ENCODE measurements at places on chromosomes 11 and 22. TPM values are rescaled to one million over a fixed set of nuclear protein-coding genes. Genes with fewer than 3 reads are reported as not detected.

DNA sequence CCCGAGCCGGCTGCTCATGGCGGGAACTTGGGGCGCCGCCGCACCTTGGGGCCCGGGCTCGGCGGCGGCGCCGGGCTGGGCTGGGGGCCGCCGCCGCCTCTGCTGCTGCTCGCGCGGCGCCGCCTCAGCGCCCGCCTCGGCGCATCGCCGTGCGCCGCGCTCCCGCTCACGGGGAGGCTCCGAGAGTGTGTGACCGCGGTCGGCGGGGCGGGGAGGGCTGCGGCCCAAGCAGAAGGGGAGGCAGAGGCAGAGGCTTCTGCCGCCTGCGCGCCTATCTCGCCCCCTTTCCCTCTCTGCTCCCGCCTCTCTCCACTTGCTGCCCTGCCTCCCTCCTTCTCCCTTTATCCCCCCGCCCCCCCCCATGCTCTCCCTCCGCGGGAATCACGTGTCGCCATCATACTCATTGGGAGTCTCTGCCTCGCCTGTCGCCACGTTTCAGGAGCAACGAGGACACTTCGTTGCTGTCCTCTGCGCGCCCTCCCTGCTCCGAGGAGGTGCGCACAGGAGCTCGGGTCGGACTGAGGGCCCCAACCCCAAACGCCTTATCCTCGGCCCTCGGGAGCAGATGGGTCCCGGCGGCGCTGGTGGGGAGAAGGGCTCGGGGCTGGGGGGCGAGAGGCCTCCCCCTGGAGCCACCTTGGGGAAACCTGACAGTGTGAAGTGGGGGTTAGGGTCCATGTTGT, at the start of gene GUCY1A2:
GUCY1A2 (minus strand) TSS at position 258 of the 683 bp plus-strand sequence. CDS start 421 bp downstream, outside the sequence.
- DNase-seq, result no peak

DNA sequence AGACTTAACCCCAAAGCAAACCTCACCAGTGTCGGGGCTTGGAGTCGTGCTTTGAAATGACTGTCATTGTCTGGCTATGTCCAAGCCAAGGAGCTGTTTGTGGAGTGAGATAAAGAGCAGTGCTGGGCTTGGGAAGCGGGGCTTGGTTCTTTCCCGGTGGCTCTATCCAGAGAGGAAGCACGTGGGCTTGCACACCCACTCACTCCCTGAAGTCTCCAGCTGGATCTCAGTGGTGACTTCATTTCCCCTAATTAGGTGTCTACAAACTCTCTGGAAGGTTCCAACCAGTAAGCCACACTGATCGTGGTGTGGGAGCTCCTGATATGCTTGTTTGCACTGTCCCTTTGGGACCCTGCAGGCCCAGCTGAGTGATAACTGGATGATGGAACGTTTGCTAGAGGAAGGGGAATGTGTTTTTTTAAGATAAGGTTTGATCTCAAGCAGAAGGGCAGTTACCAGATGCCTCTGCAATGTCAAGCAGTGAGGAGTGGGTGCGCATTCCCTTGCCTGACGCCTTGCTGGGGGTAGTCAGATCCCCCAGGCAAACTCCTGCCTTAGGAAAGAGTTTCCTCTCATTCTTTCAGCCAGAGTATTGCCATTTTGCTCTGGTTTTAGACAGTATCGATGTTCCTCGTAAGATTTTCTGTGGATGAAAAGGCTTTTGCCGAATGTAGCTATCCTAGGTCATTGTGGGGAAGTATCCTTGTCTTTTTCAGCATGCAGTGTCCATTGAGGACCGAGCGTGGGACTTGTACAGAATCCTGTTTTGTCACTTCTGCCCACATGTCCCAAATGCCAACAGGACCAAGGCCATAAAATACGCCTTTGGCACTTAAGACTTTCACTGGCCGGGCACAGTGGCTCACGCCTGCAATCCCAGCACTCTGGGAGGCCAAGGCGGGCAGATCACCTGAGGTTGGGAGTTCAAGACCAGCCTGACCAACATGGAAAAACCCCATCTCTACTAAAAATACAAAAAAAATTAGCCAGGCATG, 90.9 kb downstream of the MICAL2 start:
- no peak for DNase-seq

DNA sequence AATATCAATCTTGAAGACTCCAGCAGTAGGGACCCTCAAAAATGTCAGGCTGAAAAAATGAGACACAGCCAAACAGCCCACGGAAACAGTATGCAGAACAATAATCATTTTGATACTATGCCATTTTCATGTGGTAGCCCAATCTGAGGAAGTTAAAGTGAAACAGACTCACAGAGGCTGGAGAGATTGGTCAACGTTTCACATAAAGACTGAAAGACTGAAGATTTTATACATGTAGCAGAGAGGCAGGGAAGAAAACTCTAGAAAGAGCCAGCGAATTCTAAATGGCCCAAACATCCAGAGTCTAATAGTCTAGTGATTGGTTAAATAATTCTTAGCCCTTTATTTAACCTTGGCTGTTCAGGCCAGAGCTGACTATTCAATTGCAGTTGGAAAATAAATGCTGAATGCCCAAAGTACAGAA, 49.4 kb downstream of the MAML2 start:
- no peak for DNase-seq

- no peak for DNase-seq
Measured at GRCh38 chr11:4647766-4648165, 4.0 kb downstream of the OR51E1 start.

GRCh38 chr11:790721-791564, 1.1 kb upstream of the CEND1 start:
- no peak for DNase-seq

- no peak for DNase-seq
Measured at GRCh38 chr22:30158744-30159500, 78.7 kb downstream of the HORMAD2 start.

DNA sequence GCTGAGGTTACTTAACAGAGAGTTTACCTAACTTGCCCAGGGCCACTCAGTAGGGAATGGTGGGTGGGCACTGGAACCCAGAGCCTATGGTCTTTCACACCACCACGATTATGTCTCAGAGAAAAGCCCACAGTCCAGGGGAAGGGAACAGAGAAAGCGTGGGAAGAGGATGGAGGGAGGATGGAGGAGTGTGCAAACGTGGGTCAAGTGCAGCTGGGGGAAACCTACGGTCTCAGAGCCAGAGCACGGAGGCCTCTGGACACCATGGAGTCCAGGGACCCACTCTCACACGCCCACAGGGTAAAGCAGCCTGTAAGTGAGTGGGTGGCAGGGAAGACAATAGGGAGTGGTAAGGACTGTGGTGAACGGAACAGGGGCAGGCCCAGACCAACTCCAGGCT, 47.3 kb upstream of the SLC35C1 start:
- DNase-seq, result no peak

DNA sequence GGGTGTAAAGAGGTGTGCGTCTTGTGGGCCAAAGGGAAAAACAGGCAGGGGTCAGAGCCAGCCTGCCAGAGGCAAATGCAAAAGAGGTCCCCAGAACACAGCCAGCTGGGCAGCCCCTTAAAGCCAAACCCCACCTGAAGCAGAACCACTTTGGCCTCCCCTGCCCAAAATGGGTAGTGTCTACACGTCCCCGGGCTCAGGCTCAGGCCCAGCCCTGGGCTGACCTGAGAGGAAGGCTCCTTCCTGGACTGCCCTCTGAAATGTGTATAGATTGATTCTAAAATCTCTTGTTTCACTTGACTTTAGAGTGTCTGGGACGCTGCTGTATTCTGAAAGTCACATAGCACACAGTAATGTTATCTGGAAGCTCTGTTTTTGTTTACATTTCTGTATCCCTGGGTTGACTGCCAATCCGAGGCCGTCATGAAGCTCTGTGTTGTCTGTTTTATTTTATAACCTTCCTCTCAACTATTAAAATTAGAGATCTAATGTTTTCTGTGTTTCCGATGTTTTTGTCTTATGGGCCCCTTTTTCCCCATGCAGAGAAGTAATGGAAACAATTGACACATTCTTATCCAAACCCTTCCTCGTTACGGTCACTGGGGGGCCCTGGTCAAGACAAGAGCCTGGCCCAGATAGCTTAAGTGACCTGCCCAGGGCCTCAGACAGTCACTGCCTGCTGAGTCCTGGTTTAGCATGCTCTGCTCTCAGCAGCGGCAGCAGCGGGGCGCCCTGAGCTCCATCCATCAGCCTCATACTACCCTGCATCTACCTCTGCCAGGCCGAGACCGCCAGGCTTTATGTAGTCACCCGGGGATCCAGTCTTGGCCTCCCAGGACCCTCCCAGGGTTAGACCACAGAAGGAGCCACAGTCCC, 10.1 kb downstream of the OVOL1 start:
- no peak for DNase-seq

DNA sequence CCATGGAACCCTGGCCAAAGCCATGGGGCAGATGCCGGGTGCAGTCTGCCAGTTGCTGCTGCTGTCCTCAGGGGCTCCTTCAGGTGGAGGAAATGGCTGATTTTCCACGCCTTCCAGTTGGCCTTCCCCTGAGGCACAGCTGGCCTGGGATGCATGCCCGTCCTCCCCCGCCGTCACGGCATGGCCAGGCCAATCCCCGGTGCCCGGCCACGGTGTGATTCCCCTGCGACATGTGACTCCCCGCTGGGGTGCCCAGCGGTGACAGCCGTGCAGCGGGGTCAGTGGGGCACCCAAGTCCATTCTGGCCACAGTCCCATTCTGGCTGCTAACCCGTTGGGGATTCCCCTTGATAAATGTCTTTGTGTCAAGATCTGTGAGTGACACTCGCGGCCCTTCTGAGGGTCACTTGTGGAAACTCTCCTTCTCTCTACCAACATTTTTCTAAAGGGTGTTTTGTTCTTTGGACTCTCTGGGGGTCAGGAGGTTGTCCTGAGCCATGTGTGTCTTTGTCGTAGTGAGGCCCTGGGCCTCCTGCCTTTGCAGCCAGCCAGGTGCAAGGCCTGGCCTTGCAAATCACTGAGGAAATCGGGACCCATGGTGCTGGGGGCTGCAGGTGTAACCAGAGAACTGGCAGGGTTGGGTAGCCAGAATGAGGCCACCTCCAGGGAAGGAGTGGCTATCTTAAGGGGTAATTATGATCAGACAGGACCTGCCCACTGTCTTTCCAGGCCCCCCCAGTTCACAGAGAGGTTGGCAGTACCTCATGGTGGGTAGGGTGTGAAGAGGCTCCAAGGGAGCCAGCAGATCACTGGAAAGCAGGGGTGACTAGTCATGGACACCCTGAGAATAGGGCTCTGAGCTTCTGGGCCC, 37.1 kb downstream of the KCNQ1OT1 start:
- no peak for DNase-seq

- DNase-seq, result no peak
Measured at GRCh38 chr11:44403587-44404273, 93.8 kb upstream of the ALX4 start.

DNA sequence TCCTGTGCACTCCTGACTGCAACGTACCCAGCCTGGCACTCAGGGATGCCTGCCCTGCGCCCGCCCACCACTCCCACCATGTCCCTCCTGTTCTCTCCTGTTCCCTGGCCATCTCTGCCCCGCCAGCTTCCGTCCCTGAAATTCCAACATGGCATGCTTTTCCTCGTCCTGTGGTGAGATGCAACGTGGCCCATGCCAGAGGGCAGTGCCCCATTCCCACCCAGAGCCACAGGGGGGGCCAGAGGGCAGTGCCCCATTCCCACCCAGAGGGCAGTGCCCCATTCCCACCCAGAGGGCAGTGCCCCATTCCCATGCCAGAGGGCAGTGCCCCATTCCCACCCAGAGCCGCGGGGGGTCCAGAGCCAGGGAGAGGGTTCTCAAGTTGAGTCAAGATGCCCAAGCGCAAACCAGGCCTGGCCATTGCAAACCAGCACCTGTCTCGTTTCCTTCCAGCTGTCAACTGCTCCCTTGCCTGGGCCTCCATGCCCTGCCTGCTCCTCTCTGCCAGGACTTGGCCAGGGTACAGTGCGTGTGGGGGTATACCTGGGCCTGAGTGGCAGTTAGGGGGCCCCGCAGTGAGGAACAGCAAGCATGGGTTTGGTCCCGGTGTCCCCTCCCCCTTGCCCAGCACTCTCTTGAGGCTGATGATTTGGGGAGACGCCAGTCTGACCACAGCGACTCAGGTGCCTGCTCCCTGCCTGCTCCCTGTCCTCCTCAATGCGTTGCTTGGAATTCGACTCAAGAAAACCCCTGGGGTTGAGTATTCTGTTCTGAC, 14.6 kb downstream of the B3GAT1 start:
- no peak for DNase-seq

DNA sequence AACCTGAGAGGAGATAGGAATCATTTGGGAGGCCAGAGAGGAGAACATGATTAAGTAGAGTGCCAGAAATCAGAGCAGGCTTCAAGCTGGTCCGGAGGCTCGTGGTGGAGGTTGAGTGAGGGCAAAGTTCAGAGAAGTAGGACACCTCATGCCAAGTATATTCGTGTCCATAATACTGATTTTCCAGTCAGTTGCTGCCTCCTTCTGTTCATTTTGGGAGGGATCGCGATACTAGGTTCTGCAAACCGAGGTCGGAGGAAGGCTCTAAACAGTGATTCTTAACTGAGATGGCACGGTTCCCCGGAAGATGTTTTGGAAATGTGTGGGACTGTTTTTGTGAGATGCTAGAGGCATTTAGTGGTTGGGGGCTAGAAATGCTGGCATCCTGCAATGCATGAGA, 13.6 kb upstream of the CD3E start:
- peak; percentile 5 for DNase-seq

DNA sequence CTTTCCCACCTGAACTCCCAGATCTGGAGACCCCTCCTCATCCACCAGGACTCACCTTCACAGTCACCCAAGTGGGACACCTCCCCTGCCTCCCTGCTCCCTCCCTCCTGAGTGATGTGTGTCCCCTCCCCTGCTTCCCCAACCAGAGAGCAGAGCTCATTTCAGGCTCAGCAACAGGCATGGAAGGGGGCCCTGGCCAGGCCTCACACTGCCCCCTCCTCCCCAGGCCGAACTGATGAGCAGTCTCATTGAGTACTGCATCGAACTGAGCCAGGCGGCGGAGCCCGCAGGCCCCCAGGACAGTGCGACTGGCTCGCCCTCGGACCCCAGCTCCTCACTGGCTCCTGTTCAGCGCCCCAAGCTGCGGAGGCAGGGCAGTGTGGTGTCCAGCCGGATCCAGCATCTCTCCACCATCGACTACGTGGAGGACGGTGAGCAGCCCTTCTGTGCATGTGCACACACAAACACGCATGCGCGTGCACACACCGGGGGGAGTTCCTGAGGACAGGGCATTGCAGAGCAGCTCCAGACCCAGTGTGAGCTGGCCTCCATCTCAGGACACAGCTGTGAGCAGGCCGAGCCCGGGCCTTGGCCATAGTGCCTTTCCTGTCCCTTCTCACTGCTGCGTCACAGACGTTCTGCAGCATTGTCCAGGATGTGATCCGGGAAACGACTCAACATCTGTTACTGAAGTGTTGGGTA, 17.8 kb upstream of the NEAT1 start:
- no peak for DNase-seq

- no peak for DNase-seq
Measured at GRCh38 chr11:73578592-73579185, 19.2 kb downstream of the FAM168A start.

The PVALB gene
- not detected for polyA plus RNA-seq

The CAPRIN1 gene
- polyA plus RNA-seq, result 43.6 TPM

The OR4A16 gene
- not detected for polyA plus RNA-seq

The CDC42EP1 gene
- 0.29 TPM for polyA plus RNA-seq

The SHISAL1 gene
- not detected for polyA plus RNA-seq

The AIFM3 gene
- 0.26 TPM for polyA plus RNA-seq

The APOL2 gene
- 7.9 TPM for polyA plus RNA-seq

The KRTAP5-9 gene
- polyA plus RNA-seq, result not detected

The SOX6 gene
- not detected for polyA plus RNA-seq

The B3GAT1 gene
- polyA plus RNA-seq, result not detected
